ENCODE measurements at places on chromosomes 3 and 15. TPM values are rescaled to one million over a fixed set of nuclear protein-coding genes. Genes with fewer than 3 reads are reported as not detected.

SKIL gene
- 10.7 TPM for polyA plus RNA-seq

OR5K2 gene
- polyA plus RNA-seq, result not detected

TRIM42 gene
- not detected for polyA plus RNA-seq

MYO5C gene
- 4.0 TPM for polyA plus RNA-seq

DNA sequence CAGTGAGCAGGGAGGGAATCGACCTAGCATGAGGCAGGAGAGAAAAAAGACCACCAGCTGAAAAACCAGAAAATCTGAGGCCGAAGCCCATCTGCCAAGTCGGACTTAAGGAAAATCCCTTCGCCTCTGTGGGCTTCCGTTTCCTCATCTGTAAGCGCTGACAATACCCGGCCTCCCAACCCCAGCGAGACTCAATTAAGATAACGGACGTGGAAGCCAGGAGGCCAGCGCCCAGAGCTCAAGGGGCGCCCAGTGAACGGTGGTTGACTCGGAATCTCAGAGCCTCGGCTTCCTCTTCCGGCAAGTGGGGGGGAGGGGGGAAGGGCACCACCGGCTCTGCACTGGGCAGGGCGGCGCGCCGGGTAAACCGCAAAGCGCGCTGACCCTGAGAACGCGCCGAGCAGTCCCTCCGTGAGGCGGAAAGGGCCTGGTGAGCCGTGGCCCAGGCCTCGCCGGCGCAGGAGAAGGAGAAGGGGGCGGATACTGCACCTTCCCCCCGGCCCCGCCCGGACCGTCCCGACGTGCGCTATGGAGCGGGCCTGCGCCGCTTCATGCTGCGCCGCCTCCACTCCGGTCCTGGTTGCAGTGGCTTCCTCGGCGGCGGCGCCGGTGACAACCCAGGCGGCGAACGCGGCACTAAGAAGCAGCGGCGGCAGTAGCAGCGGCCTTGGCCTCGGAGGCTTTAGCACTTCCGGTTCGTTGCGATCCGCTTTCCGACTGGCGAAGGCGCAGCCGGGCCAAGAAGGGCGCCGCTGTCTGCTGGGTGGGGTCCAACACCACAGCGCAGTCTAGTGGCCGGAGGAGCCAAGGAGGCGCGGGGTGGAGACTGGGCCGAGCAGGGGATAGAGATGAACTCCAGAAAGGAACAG is at the start of gene DPP8:
Gene DPP8, minus strand, starts transcription at position 693 of the 869 bp plus-strand sequence. CDS start 5,136 bp downstream, outside the sequence.
- peak; percentile 66 for DNase-seq

- no peak for DNase-seq
Observed at GRCh38 chr3:182755308-182755707, 38.0 kb upstream of the ATP11B start.

DNA sequence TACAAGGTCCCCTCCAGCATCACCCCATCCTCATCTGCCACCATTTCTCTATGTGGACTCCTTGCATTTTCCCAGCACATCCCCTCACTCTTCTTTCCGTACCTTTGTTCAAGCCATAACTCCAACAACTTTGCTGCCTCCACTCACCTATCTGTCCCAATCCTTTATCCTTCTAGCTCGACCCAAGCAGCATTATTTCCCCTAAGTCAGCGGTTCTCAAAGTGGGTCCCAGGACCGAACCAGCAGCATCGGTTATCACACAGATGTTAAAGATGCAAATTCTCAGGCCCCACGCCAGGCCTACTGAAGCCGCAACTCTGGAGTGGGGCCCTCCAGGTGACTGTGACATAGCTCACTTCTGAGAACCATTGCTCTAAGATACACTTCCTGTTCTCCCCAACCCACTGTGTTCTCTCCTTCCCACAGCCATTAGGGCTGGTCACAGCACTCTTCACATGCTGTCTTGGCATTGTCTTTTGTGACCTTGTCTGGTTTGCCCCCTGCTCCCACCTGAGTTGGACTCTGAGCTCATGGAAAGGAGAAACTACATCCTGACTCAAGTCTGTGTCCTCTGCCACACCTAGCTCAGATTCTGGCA is 56.2 kb downstream of the AAGAB start:
- DNase-seq, result no peak

DNA sequence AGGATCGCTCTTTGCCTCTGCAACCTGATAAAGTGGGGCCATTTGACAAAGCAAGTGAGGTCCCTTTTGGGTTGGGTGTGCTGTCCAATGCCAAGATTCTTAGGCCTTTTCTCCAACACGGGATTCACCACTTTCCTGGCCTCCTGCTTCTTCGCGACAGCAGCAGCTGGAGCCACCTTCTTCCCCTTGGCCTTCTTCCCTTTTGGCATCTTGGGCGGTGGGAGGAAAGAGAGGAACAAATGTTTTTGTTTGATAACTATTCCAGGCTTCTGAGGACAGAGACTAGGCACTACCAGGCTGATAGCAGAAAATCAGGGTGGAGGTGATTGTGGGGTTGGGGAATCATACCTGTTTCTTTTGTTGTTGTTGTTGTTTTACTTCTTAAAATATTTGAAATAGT is 30.0 kb upstream of the FAM81A start:
- DNase-seq, result no peak

DNA sequence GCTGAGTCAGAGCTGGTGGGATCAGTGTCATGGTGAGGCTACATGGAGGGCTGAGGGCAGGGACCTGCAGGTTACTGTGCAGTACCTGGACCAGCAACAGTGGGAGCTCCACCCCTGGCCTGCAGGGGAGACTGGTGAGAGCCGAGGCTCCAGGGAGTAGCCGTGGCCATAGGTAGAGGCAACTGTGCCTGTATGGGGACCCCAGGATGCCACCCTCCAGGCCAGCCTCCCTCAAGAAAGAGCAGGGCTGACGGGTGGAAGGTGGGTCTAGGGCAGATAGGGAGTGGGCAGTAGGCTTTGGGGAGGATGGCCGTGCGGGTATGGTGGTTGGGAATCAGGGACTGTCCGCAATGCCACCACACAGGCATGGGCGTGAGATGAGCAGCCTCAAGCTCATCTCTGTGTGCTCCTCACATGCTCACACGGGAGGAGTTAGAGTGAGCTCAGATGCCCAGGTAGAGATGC is 35.5 kb downstream of the FBLN2 start:
- DNase-seq, result no peak

DNA sequence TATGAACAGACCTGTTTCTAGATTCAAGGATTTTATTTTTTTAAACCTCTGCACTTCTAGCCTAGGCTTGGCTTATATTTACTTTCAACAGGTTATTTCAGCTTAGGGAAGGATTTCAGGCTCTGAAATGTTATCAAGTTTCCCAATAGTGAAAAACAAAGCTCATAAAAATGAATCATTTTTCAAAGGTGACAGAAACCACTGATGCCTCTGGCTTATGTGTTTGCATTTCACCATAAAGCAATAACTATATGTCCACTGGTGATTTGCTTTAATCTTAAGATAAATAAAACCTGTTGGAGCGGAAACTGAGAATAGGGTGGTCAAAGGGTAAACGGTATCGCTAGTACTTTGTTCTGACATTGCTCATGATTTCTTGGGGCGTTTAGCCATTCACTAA is 141.2 kb upstream of the LRIG1 start:
- no peak for DNase-seq

GRCh38 chr3:52959773-52960172 is 62.4 kb upstream of the STIMATE start:
- DNase-seq, result no peak

DNA sequence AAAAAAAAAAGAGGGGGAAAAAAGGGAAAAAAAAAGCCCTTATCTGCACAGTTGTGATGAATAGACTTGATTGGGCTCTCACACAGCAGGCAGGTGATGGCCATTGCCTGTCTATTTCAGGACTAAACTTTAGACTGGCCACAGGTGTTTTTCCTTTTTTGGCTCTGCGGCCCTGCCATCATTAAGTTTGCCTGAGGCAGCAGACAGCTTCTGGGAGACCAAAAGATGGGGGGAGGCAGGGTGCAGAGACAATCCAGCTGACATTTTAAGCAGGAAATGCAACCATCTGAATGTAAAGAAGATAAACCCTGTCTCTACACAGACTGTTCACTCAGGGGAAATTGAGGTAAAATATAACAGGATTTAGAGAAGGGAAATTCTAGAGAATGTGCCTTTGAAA is 295.0 kb upstream of the KCNH8 start:
- no peak for DNase-seq

DNA sequence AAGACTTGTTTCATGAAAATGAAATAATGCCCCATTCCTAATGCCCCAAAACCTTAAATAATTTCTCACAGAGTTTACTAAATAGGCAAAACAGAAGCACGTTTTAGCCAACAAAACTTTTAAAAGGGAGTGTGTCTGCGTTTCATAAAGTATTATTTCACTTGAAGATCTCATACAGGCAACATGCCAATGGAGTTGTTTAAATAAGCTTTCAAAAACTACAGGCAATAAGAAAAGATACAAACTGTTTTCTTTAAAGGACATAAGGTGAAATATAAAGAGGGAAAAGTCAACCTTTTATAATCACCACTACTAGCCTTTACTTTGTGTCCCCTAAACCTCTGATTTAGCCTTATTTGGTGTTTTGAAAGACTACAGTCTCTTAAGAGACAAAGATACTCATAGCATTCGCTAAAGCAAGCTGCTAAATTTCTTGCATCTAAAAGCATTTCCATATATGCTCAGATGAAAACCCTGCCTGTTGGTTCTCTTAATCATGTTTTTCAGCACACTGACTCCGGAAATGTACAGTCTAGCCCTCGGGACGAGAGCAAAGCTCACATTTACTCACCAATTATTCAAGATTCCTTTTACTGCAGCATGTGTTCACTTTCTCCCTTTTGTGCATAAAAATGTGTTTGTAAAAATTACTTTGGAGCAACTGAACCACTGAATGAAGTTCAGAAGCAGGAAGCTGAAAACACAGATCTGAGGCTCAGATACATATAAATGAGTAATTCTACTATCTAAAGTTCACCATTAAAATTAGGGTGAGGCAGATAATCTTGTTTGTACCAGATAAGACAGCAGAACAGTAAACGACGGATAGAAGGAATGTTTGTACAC is 119.0 kb downstream of the GOLIM4 start:
- no peak for DNase-seq

GRCh38 chr3:39127269-39127907 is 19.9 kb downstream of the TTC21A start:
- DNase-seq, result no peak

DNA sequence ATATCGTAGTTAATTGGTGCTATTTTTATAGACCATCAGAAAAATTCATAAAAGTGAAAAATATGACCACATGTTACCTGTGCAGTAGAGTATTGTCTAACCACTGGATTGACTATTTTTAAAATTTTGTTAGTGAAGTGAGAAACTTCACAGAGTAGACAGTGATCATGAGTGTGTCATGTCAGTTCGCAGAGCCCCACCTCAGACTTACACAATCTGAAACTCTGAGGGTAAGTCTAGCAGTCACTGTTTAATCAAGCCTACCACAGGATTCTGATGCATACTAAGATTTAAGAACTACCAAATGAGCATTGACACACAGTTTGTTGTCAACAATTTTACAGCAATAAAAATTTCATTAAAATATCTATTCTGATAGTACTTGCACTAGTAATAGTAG is 552.9 kb upstream of the SUCLG2 start:
- DNase-seq, result no peak

GRCh38 chr3:50625231-50626182 is 8.6 kb downstream of the MAPKAPK3 start:
- no peak for DNase-seq

DNA sequence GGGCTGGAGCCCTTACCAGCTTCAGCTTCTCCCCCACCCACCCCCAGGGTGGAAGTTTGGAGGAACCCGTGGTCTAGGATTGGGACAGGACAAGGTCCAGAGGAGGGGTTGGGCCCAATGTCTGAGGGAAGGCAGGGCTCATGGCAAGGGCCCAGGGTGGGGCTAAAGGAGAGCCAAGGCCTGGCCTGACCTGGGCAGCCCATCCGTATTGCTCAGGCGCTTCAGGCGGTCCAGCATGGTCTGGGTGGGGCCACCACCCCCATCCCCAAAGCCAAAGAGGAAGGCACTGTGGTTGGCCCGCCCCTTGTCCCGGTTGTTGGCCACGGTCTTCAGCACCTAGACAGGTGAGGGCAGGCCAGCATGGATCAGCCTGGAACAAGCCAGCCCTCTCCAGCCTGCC is 7.6 kb downstream of the MAN2C1 start:
- no peak for DNase-seq

- no peak for DNase-seq
Observed at GRCh38 chr15:79617071-79617470, 184.9 kb downstream of the MINAR1 start.

DNA sequence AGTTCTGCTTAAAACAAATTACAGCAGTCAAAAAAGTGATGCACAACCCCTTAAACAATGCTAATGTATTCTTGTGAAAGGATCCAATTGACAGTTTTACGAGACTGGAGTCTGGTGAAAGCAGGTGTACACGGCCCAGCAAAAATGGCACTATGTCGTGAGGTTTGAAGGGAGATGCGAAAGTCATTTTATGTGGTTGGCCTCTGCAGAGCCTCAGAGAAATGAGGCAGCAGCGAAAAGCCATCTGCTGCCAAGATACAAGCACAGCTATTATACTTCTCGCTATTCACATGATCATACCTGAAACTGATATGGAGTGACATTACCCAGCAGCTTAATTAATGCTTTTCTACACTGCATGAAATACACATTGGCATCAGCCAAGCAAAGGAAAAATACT is 36.4 kb downstream of the MECOM start:
- DNase-seq, result no peak

GRCh38 chr15:66389098-66389858 is 2.6 kb downstream of the MAP2K1 start:
- DNase-seq, result no peak

- peak; percentile 29 for DNase-seq
Observed at GRCh38 chr3:105387122-105387751, 20.5 kb downstream of the ALCAM start.

DNA sequence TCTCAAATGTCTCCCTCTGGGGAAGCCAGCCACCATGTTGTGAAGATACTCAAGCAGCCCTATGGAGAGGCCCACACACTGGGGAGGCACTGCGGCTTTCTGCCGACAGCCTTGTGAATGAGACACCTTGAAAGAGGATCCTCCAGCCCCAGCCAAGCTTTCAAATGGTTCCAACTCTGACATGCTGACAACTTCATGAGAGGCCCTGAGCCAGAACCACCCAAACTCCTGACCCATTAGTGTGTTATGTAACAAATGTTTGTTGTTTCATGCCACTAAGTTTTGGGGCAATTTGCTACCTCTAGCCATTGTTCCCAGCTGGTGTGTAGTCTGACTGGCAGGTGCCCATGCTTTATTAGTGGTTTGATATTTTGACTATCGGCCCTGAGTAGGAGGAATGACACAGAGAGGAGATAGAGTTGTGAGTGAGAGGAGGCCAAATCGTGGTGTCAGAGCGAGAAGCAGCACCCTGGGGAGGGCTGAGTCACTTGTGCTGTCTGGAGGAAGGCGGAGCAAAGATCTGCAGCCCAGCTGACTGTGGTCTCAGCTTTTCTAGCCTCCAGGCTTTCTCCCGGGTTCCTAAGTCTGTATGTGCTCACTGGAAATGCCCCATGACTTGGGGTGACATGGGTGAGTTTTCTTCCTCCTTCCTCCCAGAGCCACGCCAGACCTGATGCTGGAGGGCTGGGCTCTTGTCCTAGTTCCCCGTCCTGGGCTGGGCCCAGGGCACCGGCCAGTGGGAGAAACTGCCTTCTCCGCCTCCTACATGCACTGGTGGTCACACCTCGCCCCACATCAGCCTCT is 56.7 kb upstream of the BLM start:
- DNase-seq, result no peak

GRCh38 chr15:90730290-90730689 is 13.1 kb downstream of the BLM start:
- no peak for DNase-seq
